Activated CD8-positive, alpha-beta memory T cell treated with anti-CD3 and anti-CD28 coated beads, Interleukin-2, amount 50 U/mL, for 4 hours (primary cell): ENCODE measurements at places on chromosomes 3 and 15.

GRCh38 chr15:71049706-71050422 is 65.4 kb upstream of the THSD4 start:
- DNase-seq = no peak

DNA sequence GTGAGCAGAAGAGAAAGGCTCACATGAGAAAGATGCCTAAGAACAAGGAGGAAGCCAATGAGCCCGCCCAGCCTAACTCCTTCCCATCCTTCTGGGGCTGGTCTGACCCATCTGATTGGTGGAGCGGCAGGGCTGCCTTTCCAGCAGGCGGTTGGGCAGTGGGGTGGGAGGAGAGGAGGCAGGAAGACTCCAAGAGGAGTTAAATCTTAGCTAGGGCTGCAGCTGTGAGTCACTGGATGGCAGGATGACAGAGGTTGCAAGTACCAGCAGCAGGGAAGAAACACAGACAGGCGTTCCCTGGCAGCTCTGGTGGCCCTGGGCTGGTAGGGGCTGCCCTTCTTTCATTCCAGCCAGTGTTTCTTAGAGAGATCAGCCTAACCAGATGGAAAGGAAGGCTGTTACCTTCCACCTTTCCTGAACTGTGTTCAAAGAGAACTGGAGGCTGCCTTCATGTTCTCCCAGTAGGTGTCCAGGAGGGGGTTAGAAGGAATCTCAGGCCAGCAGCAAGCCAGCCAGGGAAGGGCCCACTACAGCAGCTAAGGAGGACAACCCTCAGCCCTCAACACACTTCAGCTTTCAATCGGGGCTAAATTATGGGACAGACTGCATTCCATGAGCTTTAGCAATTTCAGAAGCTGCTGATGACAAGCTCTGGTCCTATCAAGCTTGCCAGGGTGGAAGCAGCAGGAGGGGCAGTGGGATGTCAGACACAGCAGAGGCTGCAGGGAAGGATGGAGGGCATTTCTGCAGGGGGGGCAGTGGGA is 50.3 kb downstream of the CHSY1 start:
- no peak for DNase-seq

- DNase-seq = no peak
Observed at GRCh38 chr3:102301155-102301880, 133.5 kb upstream of the ZPLD1 start.

DNA sequence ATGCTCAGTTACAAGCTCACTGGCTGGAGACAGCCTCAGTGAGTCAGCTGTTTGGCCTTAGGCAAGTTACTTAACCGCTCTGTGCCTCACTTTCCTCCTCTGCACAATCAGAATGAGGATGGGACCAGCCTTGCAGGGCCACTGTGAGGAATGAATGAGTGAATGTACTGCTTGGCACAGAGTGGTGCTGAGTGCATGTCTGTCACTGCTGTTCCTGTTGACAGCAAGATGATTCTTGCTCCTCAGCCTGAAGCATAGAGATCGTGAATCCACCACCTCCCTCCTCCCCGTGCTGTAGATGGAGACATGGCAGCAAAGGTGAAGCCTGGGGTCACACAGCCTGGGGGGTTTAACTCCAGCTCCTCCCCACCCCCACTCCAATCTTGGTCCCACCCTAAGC is 14.6 kb upstream of the GRIP2 start:
- DNase-seq = no peak

DNA sequence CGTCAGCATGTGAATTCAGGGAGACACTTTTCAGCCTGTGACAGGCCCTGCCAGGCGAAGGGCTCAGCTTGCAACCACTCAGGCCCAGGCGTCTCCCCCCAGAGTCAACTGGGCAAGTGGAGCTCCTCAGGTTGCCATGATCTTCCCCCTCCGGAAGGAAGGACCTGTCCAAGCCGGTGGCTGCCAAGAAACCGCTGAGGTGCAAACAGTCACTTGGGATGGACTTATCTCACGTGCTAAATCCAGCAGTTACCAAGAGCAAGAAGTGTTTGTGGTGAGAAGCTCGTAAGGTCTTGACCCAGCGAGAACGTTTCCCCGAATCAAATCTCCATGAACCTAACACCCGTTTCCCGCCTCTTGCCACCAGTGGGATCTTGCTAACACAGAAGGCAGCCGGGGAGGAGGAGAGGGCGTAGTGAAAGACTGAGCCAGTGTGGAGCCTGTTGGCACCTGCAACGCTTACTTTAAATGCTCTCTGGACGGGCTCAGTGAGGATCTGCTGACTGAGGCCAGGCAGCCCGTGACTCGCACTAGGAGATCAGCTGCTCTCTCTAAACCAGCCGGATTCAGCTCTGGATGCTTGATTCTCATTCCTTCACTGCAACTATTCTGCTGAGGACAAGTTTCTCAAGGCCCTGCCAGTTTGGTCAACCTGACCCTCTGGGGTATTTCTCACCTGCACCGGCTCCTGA is 39.0 kb downstream of the IQSEC1 start:
- no peak for DNase-seq

GRCh38 chr15:66955001-66955516 is 110.3 kb upstream of the SMAD3 start:
- no peak for DNase-seq

- no peak for DNase-seq
Observed at GRCh38 chr3:151933234-151933853, 59.9 kb downstream of the SUCNR1 start.

DNA sequence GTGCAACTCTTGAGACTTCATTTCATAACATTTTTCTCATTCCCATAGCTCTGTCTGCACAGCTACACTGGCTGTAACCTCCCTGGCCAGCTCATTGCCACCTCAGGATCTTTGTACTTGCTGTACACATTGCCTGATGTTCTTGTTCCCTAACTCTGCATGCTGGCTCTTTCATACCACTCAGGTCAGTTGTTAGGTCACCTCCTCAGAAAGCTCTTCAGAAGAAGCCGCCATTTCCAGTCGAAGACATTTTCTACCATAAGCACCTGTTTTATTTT is 176.2 kb downstream of the AKAP13 start:
- DNase-seq = no peak

DNA sequence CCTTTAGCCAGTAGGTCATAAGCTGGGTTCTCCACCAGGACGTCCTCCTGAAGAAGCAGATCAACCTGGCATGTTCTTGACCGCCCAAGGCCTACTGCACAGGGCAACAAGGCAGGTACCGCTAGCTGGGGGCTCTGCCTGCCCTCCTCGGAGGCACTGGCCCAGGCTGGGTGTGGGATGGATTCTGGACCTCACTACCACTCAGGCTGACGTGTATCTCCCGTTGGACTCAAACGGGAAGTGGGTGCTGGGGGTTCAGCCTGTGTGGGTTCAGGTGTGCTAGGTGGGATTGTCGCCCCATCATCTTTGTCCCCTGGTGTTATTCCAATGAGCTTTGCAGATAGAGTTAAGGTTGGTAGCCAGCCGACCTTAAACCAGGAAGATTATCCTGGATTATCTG is 95.0 kb upstream of the SNRPA1 start:
- DNase-seq = no peak

DNA sequence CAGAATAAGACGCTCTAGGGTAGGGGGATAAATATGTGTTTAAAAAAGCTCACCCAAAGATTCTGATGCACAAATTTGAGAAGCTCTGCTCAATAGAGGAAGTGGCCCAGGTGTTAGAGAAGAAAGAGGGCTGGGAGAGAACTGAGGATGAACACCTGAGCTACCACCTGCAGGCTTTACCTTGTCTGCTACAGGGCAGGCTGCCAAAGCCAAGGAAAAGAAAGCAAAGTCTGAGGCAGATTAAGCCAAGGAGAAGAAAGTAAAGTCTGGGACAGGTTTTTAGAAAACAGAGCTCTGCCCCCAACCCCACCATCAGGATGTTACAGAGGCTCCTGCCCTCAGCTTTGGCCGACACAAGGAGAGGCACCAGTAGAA is 92.9 kb downstream of the THRB start:
- DNase-seq = no peak

DNA sequence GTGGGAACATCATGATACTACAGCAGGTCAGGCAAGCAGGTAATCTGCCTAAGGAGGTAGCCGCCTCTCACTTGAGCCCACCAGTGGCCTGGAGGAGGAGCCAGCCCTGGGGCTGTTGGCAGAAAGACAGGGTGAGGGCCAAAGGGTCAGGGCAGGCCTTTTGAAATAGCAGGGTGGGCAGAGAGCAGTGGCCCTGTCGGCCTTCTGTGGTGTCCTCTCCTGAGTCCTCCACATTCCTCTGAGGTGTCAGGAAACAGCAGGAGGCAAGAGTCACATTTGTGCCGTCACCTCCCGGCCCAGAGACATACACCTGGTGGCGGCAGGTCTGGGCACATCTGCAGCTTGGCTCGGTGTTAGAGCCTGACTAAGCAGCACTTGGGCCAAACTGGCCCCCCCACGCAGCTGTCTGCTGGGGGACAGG is 3.9 kb upstream of the BNC1 start:
- DNase-seq = no peak

DNA sequence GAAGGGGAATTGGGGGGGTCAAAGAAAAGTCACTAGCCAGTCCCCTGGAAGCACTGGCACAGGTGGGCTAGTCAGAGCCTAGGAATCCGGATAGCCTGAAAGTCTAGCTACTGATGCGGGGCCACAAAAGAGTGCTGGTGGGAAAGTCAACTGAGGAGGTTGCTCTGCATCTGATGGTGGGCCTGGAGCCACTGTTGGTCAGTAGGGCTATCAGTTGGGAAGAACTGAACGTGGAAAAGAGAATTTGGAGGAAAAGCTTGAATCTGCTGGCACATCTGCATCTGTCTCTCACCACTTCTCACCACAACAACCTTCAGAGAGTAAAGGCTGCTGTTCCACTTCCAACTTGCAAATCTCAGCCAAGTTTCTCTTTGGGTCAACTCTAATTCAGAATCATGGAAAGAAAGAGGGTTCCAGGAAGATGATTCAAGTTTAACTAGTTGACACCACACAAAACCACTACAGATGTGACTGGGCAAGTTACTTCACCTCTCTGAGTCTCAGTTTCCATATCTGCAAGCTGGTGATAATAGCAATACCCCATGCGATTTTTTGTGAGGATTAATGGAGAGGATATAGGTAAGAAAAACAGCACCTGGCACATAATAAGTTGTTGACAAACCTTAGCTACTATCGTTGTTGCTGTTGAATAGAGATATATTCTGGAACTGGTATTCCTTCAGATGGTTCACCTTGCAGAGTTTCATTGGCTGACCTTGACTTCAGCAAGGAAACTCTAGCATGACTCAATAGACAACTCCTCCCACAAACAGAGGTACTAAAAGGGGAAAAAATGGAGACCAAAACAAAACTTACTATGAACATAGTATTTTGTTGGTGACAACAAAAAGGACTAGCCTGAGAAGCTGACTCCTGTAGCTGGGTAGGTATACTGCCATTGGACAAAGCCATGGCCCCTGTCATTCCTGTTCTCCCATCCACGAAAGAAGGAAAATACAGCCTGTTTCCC is 280.2 kb upstream of the STT3B start:
- no peak for DNase-seq

- DNase-seq = no peak
Observed at GRCh38 chr3:31392568-31392967, 140.2 kb upstream of the STT3B start.

DNA sequence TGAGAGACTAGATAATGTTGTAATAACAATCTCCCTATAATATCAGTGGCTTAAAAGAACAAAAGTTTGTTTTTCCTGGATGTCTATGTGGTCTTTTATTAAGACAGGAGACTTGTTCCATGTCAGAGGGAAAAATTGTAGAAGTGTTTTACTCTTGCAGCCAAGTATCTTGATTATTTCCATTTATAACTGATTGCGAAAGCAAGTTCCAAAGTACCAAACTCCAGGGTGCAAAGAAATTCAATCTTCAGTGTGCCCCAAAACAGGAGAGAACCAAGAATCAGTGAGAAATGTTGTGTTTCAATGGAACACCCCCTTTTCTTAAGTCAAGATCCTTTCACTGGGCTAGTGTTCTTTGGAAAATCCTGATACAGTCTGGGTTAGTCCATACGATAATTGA is 624.4 kb upstream of the BCHE start:
- DNase-seq = no peak

- no peak for DNase-seq
Observed at GRCh38 chr3:140315955-140316354, 361.9 kb upstream of the TRIM42 start.

DNA sequence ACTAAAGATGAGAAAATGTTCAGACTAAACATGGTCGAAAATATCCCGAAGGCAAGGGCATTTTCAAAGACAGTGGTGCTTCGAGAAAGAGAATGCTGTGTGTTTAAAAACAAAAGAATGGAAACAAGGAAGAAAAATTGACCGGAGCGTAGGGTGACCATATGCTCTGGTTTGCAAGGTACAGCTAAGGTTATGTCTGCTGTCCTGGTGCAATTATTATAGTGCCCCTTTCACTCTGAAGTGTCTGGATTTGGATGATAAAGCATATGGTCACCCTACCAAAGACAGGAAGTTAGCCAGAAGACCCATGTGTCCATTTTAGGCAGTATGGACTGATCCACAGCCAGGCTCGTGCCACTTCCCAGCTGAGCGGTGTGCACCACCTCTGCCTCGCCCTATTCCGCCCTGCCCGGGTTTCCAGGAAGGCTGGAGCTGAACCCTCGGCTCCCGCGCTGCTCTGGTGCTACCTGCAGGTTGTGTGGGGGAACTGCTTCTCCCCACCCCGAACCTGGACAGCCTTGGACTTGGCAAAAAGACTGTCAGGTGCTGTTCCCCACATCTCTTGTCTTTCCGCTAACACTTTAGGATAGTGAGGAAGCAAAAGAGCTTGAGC is 25.2 kb downstream of the GOLGA6D start:
- no peak for DNase-seq

GRCh38 chr15:66586155-66586976 is 20.6 kb upstream of the LCTL start:
- no peak for DNase-seq

- no peak for DNase-seq
Observed at GRCh38 chr3:129039271-129040038, 21.1 kb upstream of the GP9 start.

DNA sequence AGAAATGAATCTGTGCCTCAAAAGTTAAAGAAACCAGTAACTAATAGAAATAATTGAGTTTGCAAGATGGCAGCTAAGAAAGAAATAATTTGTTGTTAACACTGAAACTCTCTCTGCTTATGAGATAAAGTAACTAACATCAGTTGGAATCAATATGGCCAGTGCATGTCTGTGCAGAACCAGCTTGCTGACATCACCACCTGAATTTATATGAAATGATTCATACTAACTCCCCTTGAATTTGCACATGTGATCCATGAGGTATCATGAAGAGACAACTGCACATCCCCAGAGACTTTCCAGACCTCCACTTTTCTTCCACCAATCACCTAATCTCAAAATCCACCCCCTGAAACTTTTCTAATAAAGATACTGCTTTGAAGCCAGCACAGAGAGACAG is 10.3 kb upstream of the SLC25A38 start:
- no peak for DNase-seq

GRCh38 chr3:25041871-25042584 is 386.0 kb upstream of the RARB start:
- no peak for DNase-seq

DNA sequence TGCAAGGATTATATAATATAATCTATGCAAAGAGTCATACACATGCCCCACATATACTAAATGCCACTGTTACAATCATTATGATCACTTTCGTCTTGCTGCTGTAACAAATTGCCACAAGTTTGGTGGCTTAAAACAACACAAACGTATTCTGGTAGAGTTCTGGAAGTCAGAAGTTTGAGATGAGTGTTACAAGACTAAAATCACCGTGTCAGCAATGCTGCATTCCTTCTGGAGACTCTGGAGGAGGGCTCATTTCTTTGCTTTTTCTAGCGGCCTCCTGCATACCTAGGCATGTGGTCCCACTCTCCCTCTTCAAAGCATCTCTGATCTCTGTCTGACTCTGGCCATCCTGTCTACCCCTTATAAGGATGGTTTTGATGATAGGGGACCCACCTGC is 1.4 kb upstream of the CCDC174 start:
- no peak for DNase-seq

- no peak for DNase-seq
Observed at GRCh38 chr15:69615736-69616135, 163.1 kb downstream of the RPLP1 start.

- no peak for DNase-seq
Observed at GRCh38 chr3:68017069-68017468, 362.7 kb upstream of the SUCLG2 start.
